GM23248 (cell line): ENCODE measurements at places on chromosomes 11 and 22. TPM values are rescaled to one million over a fixed set of nuclear protein-coding genes. Genes with fewer than 3 reads are reported as not detected.

DNA sequence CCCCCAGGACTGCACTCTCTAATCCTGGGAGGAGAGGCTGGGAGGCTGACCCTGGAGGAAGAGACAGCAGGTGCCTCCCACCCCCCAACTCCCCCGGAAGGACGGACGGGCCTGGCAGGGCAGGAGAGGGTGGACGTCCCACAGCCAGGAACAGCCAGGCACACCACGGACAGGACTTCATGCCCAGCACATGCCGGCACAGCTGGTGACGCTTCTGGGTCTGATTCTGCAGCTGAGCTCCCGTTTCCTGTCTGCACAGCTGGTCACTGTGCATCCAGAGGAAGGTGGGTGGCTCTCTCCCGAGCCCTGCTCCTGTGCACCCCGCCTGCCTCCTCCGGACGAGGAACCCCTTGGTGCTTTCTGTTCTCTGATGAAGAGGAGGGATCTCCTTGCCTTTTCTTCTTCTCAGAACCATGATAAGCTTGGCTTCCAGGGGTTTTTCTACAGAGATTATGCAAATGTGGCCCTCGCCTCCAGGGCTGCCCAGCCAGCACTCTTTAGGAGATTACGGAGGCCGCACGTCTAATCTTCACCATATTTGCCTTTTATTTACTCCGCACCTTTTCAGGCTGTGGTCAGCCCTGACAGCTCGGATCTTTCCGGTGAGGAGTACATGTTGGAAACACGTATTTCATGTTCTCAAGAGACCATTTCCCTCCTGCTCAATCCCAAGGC, 1295.8 kb downstream of the BRD1 start:
- no peak for DNase-seq

GRCh38 chr11:13114566-13115379, 105.7 kb downstream of the RASSF10 start:
- DNase-seq: peak; percentile 10

- peak; percentile 96 for DNase-seq
Observed at GRCh38 chr22:31829505-31829904, 75.7 kb downstream of the DEPDC5 start.

- DNase-seq: peak; percentile 32
Observed at GRCh38 chr11:70712471-70712870, 314.1 kb downstream of the CTTN start.

DNA sequence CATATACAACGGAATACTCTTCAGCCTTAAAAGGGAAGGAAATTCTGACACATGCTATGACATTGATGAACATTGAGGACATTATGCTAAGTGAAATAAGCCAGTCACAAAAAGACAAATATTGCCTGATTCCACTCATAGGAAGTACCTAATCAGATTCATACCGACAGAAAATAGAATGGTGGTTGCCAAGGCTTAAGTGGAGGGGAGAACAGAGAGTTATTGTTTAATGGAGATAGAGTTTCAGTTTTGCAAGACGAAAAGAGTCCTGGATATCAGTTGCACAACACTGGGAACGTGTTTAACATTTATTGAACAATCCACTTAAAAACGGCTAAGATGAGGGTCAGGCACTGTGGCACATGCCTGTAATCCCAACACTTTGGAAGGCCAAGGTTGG, 45.6 kb upstream of the HIPK3 start:
- DNase-seq: no peak

GRCh38 chr11:117080370-117080769, 17.9 kb downstream of the SIK3 start:
- no peak for DNase-seq

DNA sequence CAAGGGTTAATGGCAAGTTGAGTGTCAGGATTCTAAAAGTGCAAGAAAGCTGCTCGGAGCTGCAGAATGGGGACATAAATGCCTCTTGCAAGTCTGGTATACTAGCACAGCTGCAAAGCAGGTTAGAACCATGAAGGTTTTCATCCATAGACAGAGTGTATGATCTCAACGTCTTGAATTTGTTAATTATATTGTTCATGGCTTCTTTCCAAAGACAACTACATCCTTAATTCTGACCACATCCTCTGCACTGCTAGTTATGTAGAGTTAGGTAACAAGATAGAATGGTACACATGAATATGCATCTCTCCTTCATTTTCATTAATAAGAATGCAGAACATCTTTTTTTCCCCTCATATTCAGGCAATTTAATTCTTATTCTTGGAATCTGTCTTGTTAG, 34.2 kb downstream of the EXPH5 start:
- peak; percentile 63 for DNase-seq

DNA sequence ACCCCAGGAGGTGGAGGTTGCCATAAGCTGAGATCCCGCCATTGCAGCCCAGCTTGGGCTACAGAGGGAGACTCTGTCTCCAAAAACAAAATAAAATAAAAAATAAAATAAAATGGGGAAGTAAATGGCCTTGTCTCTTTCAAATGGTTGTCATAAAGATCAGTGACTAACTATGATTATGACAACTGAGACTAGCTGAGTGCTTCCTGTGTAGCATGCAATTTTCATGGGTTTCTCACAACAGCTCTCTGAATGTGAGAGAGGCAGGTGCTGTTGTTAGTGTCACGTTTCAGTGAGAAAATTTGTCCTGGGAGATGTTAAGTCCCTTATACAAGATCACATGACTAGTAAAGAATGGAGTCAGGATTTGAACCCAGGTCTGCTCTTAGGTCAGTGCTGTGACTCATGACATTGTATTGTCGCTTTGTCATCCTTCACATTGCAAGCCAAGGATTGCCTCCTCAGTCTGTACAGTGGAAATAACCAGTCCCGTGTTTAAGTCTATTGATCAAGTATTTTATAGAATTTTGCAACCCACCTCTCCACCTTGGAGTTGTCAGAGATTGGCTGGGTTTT, 163.3 kb upstream of the CCDC90B start:
- peak; percentile 4 for DNase-seq

GRCh38 chr22:26502688-26503561, 9.3 kb downstream of the TFIP11 start:
- DNase-seq: peak; percentile 47

GRCh38 chr22:35150183-35151107, 84.5 kb downstream of the ISX start:
- peak; percentile 48 for DNase-seq

DNA sequence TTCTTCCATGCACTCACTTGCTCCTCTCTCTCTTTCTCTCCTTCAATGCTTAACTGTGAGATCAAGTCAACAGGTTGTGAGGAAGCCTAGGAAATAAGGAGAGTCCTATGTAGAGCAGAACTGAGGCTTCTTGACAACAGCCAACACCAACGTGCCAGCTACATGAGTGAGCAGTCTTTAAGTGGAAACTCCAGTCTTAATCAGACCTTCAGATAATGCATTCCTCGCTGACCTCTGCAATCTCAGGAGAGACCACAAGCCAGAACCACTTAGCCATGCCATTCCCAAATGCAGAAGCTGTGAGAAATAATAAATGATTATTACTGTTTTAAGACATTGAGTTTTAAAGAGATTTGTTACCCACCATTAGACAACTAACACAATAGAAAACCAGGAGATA, 6.1 kb upstream of the TEAD1 start:
- no peak for DNase-seq

DNA sequence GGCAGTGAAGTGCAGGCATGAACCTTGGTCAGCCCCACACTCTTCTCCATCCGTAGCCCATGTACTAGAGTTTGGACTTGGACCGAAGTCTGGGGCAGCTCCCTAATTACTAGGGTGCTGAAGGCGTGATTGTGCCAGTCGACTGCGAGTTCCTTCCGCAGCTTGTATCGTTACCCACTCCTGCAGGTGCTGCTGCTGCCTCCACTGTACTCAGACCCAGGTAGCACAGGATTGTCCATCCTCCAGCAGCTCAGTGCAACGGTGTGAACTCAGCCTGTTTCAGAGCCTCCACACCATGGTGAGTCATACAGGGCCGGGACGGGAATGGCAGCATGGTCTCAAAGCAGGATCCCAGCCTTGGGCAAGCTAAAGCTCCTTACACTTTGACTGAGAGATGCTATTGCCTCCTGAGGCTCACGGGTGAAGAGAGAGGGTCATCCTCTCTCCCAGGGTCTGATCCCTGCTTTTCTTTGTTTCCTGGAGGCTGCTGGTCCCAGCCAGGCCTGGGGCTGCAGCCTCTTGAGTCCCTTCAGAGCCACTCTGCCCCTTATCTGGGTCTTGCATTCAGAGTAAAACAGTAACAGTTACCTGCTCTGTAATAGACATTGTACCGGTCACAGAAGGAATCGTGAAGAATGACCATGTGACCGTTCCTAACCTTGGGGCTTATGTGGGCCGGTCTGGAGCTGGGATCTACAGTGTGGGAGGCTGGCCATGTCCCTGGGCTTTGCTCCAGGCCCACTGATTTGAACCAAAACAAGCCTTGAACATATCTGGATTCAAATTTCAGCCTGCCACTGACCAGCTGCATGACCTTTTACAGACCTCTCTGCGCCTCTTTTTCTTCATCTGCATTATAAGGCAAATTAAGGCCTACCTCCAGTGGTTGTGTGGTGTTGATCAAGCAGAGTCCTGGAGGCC, 1.7 kb downstream of the TKFC start:
- peak; percentile 68 for DNase-seq

GRCh38 chr11:98411777-98412176, 609.0 kb upstream of the CNTN5 start:
- no peak for DNase-seq

DNA sequence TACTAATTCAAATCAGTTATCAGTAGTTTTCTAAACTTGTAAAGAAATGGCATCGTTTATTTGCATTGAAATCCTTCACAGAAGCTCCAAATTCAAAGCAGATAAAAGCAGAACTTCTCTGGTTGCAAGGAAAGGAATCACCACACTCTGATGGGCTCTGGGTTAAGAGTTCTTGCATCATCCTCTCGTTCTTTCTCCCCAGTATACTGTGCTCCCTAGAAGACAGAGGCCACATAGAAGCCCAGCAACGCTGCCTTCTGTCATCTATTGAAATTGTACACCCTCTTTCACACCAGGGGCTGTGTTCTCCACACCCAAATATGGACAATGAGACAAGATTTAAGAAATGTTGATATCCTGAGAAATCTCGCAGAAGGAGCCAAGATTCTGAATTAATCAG, 29.3 kb downstream of the FAT3 start:
- DNase-seq: peak; percentile 26

- peak; percentile 77 for DNase-seq
Observed at GRCh38 chr11:62806611-62807121, 1.4 kb upstream of the NXF1 start.

DNA sequence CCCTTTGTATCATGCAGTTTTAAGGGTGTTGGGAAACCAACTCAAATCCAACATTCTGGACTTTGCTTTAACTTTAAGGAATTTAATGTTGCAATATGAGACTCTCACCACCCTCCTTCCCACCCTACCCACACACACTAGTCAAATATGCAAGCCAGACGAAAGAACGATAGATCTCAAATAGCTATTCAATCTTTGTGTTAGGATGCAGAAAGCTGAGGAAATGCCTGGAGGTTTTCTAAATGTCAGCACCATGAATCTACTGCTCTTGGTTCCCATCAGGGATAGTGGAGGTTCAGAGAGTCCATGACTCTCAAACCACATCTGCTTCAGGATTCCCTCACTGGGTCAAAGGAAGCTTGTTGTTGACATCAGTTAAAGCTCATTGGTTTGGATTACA, 33.7 kb downstream of the EXPH5 start:
- DNase-seq: peak; percentile 80

- DNase-seq: no peak
Observed at GRCh38 chr11:94178331-94178730, 49.7 kb downstream of the PANX1 start.

DNA sequence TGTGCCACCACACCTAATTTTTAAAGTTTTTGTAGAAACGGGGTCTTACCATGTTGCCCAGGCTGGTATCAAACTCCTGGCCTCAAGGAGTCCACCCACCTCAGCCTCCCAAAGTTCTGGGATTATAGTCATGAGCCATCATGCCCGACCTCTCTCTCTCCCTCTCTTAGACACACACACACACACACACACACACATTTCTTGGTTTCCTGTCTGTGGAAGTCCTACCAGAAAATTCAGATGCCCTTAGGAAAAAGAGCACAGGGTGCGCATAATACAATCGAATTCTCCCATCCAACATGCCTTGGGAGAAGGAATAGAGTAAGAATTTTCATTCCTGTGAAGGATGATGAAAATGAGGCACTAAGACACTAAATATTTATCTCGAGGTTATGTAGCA, 10.4 kb downstream of the MICAL3 start:
- no peak for DNase-seq

DNA sequence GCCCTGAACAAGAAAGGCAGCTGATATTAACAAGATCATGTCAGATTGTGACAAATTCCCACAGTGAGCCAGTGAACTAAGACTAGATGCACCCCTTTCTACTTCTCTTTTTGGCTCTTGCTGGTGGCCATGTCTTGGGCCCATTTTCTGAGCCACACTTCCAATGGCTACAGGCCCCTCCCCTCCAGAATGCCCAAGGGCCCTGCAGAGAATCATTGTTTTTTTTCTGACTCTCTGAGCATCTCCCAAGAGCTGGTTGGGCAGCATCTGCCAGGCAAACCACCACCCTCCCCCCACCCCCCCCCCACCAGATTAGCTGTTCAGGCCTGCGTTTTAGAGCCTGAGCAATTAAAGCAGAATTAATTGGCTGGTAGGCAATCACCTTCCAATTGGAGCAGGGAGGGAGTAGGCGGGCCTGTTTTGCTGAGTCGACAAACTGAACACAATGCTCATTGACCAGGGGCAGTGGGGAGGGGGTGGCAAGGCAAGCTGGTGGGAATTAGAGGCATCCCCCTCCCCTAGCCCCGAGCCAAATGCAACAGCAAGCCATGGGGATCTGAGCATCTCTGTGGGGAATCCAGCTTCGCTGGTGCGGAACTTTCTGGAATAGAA, 541.4 kb downstream of the MN1 start:
- no peak for DNase-seq

GRCh38 chr22:17969701-17970113, 54.7 kb downstream of the MICAL3 start:
- DNase-seq: peak; percentile 92

GRCh38 chr11:102589047-102589459, 36.1 kb downstream of the MMP20 start:
- no peak for DNase-seq

DNA sequence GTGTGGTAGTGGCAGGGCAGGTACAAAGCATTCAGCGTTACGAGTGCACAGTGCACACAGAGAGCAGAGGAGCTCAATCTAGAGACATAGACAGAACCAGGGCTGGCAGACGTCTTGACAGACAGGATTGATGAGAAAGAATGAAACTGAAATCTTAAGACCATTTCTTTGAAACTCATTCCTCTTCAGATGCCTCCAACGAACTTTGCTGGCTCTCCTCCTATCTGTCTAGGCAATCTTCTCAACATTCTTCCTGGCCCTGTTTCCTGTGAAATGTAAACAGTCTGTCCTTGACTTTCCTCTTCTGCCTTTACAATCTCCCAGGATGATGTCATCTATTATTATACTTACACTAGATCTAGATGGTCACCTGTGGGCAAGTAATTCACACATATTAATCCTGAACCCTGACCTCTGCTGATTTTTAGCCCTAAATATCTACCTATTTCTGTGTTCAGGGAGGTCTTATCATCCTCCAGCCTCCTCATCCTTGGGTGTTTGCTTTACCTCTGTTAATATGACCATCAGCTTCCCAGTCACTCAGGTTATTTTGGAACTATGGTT, 119.5 kb downstream of the ENTHD1 start:
- no peak for DNase-seq

- DNase-seq: peak; percentile 36
Observed at GRCh38 chr11:118980191-118980881, 8.8 kb downstream of the FOXR1 start.

GRCh38 chr11:9936754-9937153, 272.9 kb downstream of the SWAP70 start:
- DNase-seq: peak; percentile 8

The TBX10 gene
- polyA plus RNA-seq: not detected in 2 replicates

The USP2 gene
- polyA plus RNA-seq: 0.30 and 0.33 TPM in 2 replicates

The APOBEC3H gene
- polyA plus RNA-seq: not detected in 2 replicates

The TRIM49 gene
- polyA plus RNA-seq: not detected in 2 replicates

The MMP11 gene
- polyA plus RNA-seq: 1.3 and 2.5 TPM in 2 replicates

The GGTLC3 gene
- polyA plus RNA-seq: not detected in 2 replicates

The GPHA2 gene
- polyA plus RNA-seq: not detected in 2 replicates
